ENCODE measurements at places on chromosomes 13 and 19. TPM values are rescaled to one million over a fixed set of nuclear protein-coding genes. Genes with fewer than 3 reads are reported as not detected.

- no peak for DNase-seq
Measured at GRCh38 chr13:47598340-47598911, 402.6 kb downstream of the SUCLA2 start.

DNA sequence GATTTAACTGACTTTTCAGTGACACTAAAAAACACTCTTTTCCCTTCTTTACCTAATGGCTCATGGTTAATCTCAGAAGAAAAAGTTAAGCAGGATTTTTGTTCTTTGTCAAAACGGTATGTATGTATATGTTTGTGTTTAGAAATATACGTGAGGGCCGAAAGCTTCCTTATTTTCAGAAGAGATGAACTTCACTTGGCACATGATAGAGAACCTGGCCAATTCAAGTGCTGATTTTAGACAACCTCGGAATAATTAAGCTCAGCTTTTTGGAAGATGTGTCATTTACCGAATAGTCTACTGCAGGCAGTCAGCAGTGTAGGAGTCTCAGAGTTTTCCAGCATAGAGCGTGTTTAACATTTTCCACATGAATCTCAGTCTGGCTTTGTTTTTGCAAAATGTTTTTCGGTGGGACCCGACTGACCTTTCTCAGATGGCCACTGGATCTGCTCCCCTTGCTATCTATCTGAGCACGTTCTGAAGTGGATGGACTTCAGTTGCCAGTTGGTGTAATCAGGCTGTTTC, 4.6 kb downstream of the RNASEH2B start:
- DNase-seq = no peak

- DNase-seq = peak; percentile 21
Measured at GRCh38 chr13:48038761-48039160, 1.2 kb downstream of the NUDT15 start.

- peak; percentile 81 for DNase-seq
Measured at GRCh38 chr13:75135325-75135825, 346.6 kb downstream of the TBC1D4 start.

SPART gene
- 63.6 TPM for total RNA-seq

DNA sequence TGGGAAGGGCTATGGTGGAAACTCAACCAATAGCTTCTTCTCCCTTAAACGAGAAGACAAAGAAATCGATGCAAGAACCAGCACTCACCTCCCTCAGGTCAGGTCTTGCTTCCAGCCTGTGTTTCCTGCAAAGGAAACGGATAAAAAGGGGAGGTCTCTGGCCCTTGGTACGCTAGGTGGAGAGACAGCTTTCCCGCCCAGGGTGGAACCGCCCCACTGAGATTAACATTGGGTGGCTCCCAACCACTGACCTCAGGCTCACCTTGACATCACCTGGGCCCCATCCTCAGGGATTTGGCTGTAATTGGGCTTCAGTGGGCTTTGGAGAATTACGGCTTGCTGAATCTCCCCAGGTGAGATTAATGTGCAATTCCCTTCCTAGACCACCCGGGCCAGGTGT, at the start of gene NLRP7:
Gene NLRP7, minus strand, starts transcription at position 150 of the 400 bp plus-strand sequence.
- DNase-seq = no peak

- peak; percentile 13 for DNase-seq
Measured at GRCh38 chr13:102405499-102406100, 3.8 kb upstream of the FGF14 start.

All from dermis blood vessel endothelial cell (primary cell).